ENCODE measurements at places on chromosomes 6 and 20.

GRCh38 chr6:166393535-166393823 lies 10.7 kb upstream of the MPC1 start:
- no peak overlapping the region for H3K4me3 ChIP-seq
- no peak for DNase-seq
- no peaks in the 10 kb centered on the region for H3K36me3 ChIP-seq
- H3K4me1 ChIP-seq = no peaks in the 10 kb centered on the region

- no peak overlapping the region for H3K27ac ChIP-seq
- no peaks in the 10 kb centered on the region for H3K4me1 ChIP-seq
- peaks cover 74% of the 10 kb centered on the region for H3K27me3 ChIP-seq
- no peak for DNase-seq
- no peaks in the 10 kb centered on the region for H3K36me3 ChIP-seq
- H3K4me3 ChIP-seq = no peak overlapping the region
Measured at GRCh38 chr6:50707652-50708300, 5.5 kb upstream of the TFAP2D start.

DNA sequence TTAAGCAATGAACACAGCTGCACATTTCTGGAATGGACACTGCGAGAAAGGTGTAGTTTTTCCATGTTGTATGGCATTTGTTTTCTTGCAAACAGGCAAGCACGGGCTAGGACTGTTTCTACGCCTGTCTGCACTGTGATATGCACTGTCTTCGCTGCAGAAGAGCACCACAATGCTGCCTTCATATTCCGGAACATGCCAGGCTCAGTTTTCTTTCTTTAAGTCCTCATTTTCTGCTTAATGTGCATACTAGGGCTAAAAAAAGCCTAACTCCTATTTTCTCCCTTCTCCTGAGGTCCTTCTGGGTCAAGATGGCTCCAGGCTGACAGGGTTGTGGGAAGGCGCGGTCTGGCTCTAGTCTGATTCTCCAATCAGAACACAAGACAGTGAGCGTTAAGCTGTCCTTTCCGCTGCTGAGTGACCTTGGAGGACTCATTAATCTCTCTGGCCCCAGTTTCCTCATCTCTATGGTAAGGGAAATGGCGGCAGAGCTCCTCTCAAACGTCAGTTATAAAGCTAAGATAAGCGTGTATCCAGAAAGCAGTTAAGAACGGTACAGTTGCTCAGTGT lies 379.9 kb downstream of the C6orf118 start:
- no peak overlapping the region for H3K4me3 ChIP-seq
- DNase-seq = no peak
- no peak overlapping the region for H3K27ac ChIP-seq
- no peaks in the 10 kb centered on the region for H3K4me1 ChIP-seq
- H3K27me3 ChIP-seq = no peaks in the 10 kb centered on the region
- no peaks in the 10 kb centered on the region for H3K36me3 ChIP-seq

DNA sequence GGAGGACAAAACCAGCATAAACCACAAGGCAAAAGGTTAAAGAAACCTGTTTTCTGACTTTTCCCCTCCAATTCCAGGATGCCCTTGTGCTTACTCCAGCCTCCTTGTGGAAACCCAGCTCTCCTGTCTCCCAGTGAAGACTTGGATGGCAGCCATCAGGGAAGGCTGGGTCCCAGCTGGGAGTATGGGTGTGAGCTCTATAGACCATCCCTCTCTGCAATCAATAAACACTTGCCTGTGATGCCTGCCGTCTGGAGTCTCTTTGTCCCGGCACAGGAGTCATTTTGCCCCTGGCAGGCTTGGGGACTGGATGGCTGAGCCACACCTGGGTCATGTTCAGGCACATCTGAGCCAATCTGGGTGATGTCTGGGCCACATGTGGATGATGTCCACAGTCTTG lies 26.6 kb downstream of the BPIFB1 start:
- H3K27me3 ChIP-seq = no peaks in the 10 kb centered on the region
- H3K27ac ChIP-seq = no peak overlapping the region
- H3K4me1 ChIP-seq = no peaks in the 10 kb centered on the region
- DNase-seq = no peak
- H3K4me3 ChIP-seq = no peak overlapping the region

- H3K36me3 ChIP-seq = no peaks in the 10 kb centered on the region
- no peaks in the 10 kb centered on the region for H3K4me1 ChIP-seq
- no peaks in the 10 kb centered on the region for H3K27me3 ChIP-seq
- no peak overlapping the region for H3K4me3 ChIP-seq
Measured at GRCh38 chr6:107532706-107533105, 42.8 kb downstream of the SOBP start.

DNA sequence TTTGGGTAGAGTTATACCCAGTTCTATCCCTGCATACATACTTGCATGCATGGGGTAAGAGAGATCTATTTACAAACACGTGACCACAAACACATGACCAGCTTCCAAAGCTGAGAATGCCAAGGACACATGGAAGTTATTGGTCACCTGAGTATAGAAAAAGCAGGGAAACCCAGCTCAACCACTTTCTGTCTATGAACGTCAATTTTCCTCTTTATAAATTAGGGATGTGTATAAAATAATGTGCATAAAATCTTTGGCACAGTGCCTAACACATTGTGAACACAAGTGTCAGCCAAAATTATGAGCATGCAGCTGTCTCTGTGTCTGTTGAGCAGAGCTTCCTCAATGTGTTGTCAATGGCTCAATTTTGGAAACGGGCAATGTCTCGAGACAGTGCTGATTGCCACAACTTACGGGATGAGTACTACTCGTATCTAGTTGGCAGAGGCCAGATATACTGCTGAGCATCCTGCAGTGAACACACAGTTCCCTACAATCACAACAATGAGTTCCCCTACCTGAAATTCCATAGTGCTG lies 44.9 kb downstream of the TPD52L1 start:
- no peaks in the 10 kb centered on the region for H3K36me3 ChIP-seq
- no peak for DNase-seq
- H3K4me1 ChIP-seq = no peaks in the 10 kb centered on the region
- no peak overlapping the region for H3K4me3 ChIP-seq

DNA sequence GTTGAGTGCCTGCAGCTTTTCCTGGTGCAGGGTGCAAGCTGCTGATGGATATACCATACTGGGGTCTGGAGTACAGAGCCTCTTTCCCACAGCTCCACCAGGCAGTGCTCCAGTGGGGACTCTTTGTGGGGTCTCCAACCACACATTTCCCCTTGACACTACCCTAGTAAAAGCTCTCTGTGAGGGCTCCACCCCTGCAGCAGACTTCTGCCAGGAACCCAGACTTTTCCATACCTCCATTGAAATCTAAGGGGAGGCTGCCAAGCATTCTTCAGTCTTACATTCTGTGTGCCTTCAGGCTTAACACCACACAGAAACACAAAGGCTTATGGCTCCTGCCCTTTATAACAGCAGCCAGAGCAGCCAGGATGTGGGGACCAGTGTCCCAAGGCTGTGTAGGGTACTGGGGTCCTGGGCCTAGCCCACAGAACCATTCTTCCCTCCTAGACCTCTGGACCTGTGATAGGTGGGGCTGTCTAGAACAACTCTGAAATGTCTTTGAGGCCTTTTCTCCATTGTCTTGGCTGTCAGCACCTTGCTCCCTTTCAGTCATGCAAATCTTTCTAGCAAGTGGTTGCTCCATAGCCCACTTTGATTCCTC lies 65.7 kb downstream of the TBXT start:
- DNase-seq = no peak
- no peak overlapping the region for H3K27ac ChIP-seq
- no peak overlapping the region for H3K4me3 ChIP-seq
- H3K36me3 ChIP-seq = no peaks in the 10 kb centered on the region

GRCh38 chr6:25596928-25597818 lies 54.8 kb upstream of the SCGN start:
- peaks cover 9% of the 10 kb centered on the region for H3K4me1 ChIP-seq
- H3K36me3 ChIP-seq = no peaks in the 10 kb centered on the region
- no peak overlapping the region for H3K4me3 ChIP-seq
- H3K27me3 ChIP-seq = no peaks in the 10 kb centered on the region
- no peak overlapping the region for H3K27ac ChIP-seq

DNA sequence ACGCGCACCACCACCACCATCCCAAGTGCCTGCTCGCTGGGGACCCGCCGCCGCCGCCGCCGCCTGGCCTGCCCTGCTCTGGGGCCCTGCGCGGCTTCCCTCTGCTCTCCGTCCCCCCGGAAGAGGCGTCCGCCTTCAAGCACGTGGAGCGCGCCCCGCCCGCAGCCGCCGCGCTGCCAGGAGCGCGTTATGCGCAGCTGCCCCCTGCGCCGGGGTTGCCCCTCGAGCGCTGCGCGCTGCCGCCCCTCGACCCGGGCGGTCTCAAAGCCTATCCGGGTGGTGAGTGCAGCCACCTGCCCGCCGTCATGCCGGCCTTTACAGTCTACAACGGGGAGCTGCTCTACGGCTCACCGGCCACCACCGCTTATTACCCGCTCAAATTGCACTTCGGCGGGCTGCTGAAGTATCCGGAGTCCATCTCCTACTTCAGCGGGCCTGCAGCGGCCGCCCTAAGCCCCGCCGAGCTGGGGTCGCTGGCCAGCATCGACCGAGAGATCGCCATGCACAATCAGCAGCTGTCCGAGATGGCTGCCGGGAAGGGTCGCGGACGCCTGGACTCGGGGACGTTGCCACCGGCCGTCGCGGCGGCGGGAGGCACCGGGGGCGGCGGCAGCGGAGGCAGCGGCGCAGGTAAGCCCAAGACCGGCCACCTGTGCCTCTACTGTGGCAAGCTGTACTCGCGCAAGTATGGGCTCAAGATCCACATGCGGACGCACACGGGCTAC lies 7.2 kb downstream of the PRDM13 start:
- no peaks in the 10 kb centered on the region for H3K36me3 ChIP-seq
- no peak overlapping the region for H3K27ac ChIP-seq
- peaks cover 90% of the 10 kb centered on the region for H3K27me3 ChIP-seq
- peak overlapping the region; percentile 67 for H3K4me3 ChIP-seq
- peaks cover 33% of the 10 kb centered on the region for H3K4me1 ChIP-seq

DNA sequence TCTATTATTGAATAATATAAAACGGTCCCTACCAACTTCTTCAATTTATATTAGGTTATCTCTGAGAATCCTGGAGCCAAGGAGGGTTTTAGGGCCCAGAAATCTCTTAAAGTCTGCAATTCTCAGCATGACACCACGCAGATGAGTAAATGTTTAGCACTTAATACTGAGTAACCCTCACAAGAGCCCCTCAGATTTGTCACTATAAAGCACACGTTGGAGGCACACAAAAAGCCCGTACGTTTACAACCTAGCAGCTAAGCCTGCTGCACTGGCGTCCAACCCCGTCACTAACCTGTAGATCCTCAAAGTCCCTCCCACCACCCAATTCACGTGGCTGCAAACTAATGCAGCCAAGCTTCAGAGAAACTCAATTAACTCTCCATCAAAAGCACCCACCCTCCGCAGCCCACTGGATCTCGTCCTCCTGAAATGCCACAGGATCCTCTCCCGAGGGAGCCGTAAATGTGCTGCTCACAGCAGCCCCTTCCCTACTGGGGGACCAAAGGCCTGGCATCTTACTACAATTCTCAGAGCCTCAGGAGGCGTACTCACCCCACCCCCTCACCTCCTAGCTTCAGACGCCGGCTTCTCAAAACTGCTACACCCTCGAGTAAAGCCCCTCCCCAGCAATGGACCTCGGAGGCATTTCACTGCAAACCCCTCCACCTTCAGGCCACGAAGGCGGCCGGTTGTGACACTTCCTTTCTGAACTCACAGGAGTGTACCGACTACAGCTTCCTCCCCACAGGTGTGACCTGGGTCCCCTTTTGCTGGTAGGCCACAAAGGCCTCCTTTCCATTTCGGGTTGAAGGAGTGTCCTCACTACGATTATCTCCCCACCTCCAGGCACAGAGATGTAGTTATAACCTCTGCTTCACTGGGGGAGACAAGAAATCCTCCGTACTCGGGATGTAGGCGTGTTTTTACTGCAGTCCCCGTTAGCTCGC lies 909 bp downstream of the CPNE1 start:
- H3K4me3 ChIP-seq = peak overlapping the region; percentile 96

- peaks cover 12% of the 10 kb centered on the region for H3K4me1 ChIP-seq
- no peaks in the 10 kb centered on the region for H3K36me3 ChIP-seq
- peaks cover 2% of the 10 kb centered on the region for H3K27me3 ChIP-seq
- no peak for DNase-seq
- H3K27ac ChIP-seq = no peak overlapping the region
Measured at GRCh38 chr20:2385026-2385425, 4.3 kb downstream of the TGM6 start.

DNA sequence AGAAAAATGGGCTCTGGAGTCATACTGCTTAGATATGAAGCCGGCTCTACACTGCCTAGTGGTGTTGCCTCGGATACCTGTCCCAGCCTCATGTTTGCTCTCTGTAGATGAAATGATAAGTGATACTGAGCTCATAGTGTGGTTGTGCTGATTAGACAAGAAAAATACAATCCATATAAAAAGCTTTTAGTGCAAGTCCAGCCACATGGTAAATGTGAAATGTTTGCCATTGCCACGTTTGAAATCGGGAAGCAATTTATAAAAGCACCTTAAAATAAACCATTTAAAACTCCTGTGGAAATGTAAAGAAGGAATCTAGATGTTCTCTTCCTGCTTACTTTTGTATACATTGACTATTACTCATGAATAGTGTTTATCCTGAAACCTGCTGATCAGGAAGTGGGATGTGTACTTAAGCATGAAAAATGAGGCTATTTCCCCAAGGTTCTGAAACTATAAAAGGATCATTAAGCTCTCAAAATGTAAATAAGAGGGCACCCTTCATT lies 13.1 kb upstream of the PBOV1 start:
- peaks cover 9% of the 10 kb centered on the region for H3K27me3 ChIP-seq
- no peak for DNase-seq
- H3K4me3 ChIP-seq = no peak overlapping the region
- H3K27ac ChIP-seq = no peak overlapping the region
- H3K4me1 ChIP-seq = no peaks in the 10 kb centered on the region

DNA sequence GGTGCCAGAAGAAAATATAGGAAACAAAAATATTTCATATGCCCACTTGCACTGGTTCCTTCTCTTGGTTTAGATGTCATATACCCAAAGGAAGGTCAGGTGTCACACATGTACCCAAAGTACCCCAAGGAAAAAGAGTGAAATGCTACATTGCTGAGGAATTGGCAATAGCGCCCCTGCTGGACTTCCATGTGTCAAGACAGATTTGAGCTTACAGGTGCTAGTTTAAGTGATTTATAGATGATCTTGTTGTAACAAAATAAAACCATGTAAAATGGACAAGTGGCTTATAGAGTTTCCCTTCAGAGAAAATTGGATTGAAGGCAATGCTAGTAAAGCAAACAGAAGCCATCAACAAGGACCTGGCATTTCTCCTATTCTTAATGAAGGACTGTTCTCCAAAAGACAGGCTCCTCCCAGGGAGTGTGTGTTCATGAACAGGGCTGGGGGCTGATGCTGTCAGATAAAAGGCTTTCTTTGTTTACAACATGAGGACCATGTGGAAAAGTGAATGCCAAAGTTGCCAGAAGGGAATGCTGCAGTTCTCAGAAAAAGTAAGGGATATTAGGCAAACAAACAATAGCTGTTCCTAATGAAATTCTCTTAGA lies 64.3 kb upstream of the PAK5 start:
- no peaks in the 10 kb centered on the region for H3K27me3 ChIP-seq
- no peak overlapping the region for H3K27ac ChIP-seq
- H3K4me1 ChIP-seq = no peaks in the 10 kb centered on the region
- no peak overlapping the region for H3K4me3 ChIP-seq

GRCh38 chr6:124567401-124567800 lies 394.8 kb upstream of the RNF217 start:
- no peaks in the 10 kb centered on the region for H3K4me1 ChIP-seq
- H3K27ac ChIP-seq = no peak overlapping the region
- no peaks in the 10 kb centered on the region for H3K27me3 ChIP-seq
- DNase-seq = no peak
- no peaks in the 10 kb centered on the region for H3K36me3 ChIP-seq

- no peak overlapping the region for H3K27ac ChIP-seq
- no peak for DNase-seq
- H3K4me1 ChIP-seq = no peaks in the 10 kb centered on the region
- no peak overlapping the region for H3K4me3 ChIP-seq
- H3K36me3 ChIP-seq = no peaks in the 10 kb centered on the region
- no peaks in the 10 kb centered on the region for H3K27me3 ChIP-seq
Measured at GRCh38 chr6:36320475-36320874, 16.2 kb downstream of the BNIP5 start.

Measured in activated T-cell treated with anti-CD3 and anti-CD28 coated beads, Interleukin-2, amount 50 U/mL, for 24 hours (primary cell).